ENCODE measurements at places on chromosomes 3 and 15. TPM values are rescaled to one million over a fixed set of nuclear protein-coding genes. Genes with fewer than 3 reads are reported as not detected.

Gene ACTRT3
- 4.5 TPM for total RNA-seq

Gene PP2D1
- total RNA-seq = not detected

Gene SFMBT1
- 2.8 TPM for total RNA-seq

Gene CP
- 2.4 TPM for total RNA-seq

Gene SH2D7
- total RNA-seq = not detected

Gene CNTN4
- total RNA-seq = not detected
